T-cell (primary cell): ENCODE measurements at places on chromosomes 11 and 22. TPM values are rescaled to one million over a fixed set of nuclear protein-coding genes. Genes with fewer than 3 reads are reported as not detected.
A peak's percentile ranks its signal among the peaks of the same experiment; 100 is the strongest.

The ASCL2 gene
- 1.3 TPM for total RNA-seq

- H3K36me3 ChIP-seq: no peaks in the 10 kb centered on the region
- H3K4me1 ChIP-seq: peaks cover 14% of the 10 kb centered on the region
- H3K27ac ChIP-seq: no peak overlapping the region
- no peak for DNase-seq
- H3K4me3 ChIP-seq: no peak overlapping the region
- peaks cover 3% of the 10 kb centered on the region for H3K27me3 ChIP-seq
These were observed 3.6 kb upstream of the VPS37C start for GRCh38 chr11:61164606-61165424.

The LPXN gene
- total RNA-seq: 152 TPM

The GAB4 gene
- total RNA-seq: not detected

GRCh38 chr11:87456499-87456898 is 418.8 kb downstream of the TMEM135 start:
- H3K4me3 ChIP-seq: no peak overlapping the region
- H3K27me3 ChIP-seq: no peaks in the 10 kb centered on the region
- no peak overlapping the region for H3K27ac ChIP-seq
- H3K36me3 ChIP-seq: no peaks in the 10 kb centered on the region
- no peak for DNase-seq

The SCGB1D2 gene
- total RNA-seq: not detected

The FOLR1 gene
- total RNA-seq: not detected

GRCh38 chr22:11605468-11605981 is 3922.5 kb upstream of the OR11H1 start:
- no peaks in the 10 kb centered on the region for H3K36me3 ChIP-seq
- no peak overlapping the region for H3K27ac ChIP-seq

- no peaks in the 10 kb centered on the region for H3K27me3 ChIP-seq
- H3K4me3 ChIP-seq: no peak overlapping the region
- no peak overlapping the region for H3K27ac ChIP-seq
- peaks cover 6% of the 10 kb centered on the region for H3K4me1 ChIP-seq
- no peak for DNase-seq
These were observed 48.4 kb upstream of the EED start for GRCh38 chr11:86196085-86196696.

DNA sequence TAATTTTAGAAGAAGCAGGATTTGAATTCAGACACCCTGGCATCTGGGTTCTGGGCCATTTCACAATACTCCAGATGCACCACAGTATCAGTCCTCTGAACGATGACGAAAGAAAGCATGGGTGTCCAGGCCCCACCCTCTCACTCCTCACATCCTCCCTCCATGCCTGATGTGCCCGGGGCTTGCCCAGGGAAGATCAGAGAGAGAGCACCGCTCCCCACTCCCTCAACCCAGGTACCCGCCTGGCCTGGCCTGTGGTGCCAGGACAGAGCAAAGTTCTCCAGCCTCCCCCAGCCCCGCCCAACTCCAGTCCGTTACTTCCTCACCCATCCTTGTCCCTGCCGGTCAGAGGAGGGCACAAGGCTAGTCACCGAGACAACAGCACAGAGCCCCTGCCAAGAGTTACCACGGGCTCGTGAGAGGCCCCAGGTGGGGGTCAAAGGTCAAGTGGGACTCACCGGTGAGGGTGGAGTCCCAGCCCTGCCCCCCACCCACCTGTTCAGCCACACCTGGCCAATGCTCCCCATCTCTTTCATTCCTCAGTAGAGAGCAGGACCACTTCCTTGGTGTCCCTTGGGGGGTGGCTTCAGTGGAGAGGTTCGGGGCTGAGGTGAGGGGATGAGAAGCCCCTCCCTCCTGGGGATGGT is 8.1 kb downstream of the BCL9L start:
- peaks cover 33% of the 10 kb centered on the region for H3K36me3 ChIP-seq
- peaks cover 100% of the 10 kb centered on the region for H3K4me1 ChIP-seq
- H3K27ac ChIP-seq: peak overlapping the region; percentile 95
- H3K27me3 ChIP-seq: no peaks in the 10 kb centered on the region
- peak overlapping the region; percentile 99 for H3K4me3 ChIP-seq
- peak; percentile 57 for DNase-seq

DNA sequence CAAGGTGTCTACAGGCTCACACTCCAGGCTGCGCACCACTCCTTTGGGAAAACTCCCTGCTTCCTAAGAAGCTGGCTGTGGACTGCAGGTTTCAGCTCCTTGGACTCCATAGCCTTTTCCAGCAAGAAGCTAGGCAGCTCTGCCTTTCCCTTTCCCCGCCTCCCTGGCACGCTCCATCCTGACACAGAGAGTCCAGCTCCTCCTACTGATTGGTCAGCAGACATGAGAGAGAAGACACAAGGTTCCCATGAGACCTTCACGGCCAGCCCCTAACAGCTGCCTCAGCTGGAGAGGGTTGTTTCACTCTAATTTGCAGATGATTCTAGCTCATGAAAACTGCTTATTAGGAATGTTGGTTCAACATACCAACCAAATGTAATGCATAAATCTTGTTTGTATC is 27.6 kb downstream of the TENM4 start:
- H3K27me3 ChIP-seq: no peaks in the 10 kb centered on the region
- no peaks in the 10 kb centered on the region for H3K4me1 ChIP-seq
- H3K36me3 ChIP-seq: no peaks in the 10 kb centered on the region
- H3K27ac ChIP-seq: no peak overlapping the region
- no peak for DNase-seq

GRCh38 chr22:28435140-28435768 is 244.4 kb downstream of the TTC28 start:
- no peak overlapping the region for H3K4me3 ChIP-seq
- H3K27ac ChIP-seq: no peak overlapping the region
- no peaks in the 10 kb centered on the region for H3K4me1 ChIP-seq
- DNase-seq: no peak
- no peaks in the 10 kb centered on the region for H3K36me3 ChIP-seq

DNA sequence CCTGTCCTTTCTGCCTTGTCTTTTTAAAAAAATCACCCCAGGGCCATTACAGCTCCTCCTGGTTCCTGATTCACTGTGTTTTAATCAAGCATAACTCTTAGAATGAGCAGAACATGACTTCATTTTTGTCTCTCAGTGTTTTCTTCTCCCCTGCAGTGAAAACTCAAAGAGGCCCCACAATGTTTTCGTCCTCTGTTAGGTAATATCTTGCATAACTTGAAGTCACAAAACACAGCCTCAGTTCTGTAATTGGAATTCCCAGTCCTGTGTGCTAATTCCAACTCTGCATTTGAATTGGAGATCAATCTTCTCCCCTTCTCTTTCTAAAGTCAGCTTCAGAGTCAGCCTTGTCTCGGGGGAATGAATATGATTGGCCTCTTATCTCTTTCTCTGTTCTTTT is 186.5 kb upstream of the NAV2 start:
- H3K4me1 ChIP-seq: no peaks in the 10 kb centered on the region
- H3K27me3 ChIP-seq: no peaks in the 10 kb centered on the region
- H3K27ac ChIP-seq: no peak overlapping the region
- H3K4me3 ChIP-seq: no peak overlapping the region
- H3K36me3 ChIP-seq: no peaks in the 10 kb centered on the region
- DNase-seq: no peak

The LMO2 gene
- 2.2 TPM for total RNA-seq

- H3K4me3 ChIP-seq: no peak overlapping the region
- H3K27ac ChIP-seq: no peak overlapping the region
- no peaks in the 10 kb centered on the region for H3K27me3 ChIP-seq
- H3K4me1 ChIP-seq: no peaks in the 10 kb centered on the region
- H3K36me3 ChIP-seq: peaks cover 11% of the 10 kb centered on the region
These were observed 23.2 kb downstream of the MFNG start for GRCh38 chr22:37462983-37463382.

The OPCML gene
- not detected for total RNA-seq

DNA sequence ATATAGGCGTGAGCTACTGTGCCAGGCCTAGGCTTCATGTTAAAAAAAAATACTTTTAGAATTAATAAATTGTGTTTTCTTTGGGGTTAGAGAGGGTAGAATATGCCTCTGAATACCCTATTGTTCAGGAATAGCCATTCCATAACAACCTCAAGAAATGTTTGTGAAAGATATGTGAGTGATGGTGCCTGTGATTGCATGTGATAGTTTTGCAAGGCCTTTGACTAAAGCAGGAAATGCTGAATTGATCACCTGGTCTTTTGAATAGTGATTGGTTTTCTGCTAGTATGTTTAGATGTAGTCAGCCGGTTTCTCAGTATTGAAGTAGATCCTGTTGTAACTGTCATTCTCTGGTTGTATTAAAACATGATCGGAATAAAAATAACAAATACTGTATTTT is 73.4 kb downstream of the UVRAG start:
- peaks cover 10% of the 10 kb centered on the region for H3K36me3 ChIP-seq
- H3K27me3 ChIP-seq: no peaks in the 10 kb centered on the region
- no peak overlapping the region for H3K27ac ChIP-seq
- no peak for DNase-seq
- H3K4me1 ChIP-seq: no peaks in the 10 kb centered on the region
